ENCODE measurements at places on chromosomes 11 and 22. TPM values are rescaled to one million over a fixed set of nuclear protein-coding genes. Genes with fewer than 3 reads are reported as not detected.
A peak's percentile ranks its signal among the peaks of the same experiment; 100 is the strongest.

The NUDT8 gene
- 3.7 TPM for total RNA-seq

The C11orf91 gene
- 0.77 TPM for total RNA-seq

The SNX32 gene
- 3.0 TPM for total RNA-seq

The CLNS1A gene
- 163 TPM for total RNA-seq

The OR52N4 gene
- 0.93 TPM for total RNA-seq

The IGF2 gene
- 9.0 TPM for total RNA-seq

The APOL1 gene
- 14.5 TPM for total RNA-seq

The HBB gene
- total RNA-seq, result not detected

The CRYBB2 gene
- total RNA-seq, result not detected

The TIGD3 gene
- not detected for total RNA-seq

- no peak for ATAC-seq
Observed at GRCh38 chr11:64859542-64860414, 15.3 kb upstream of the CDC42BPG start.

- ATAC-seq, result no peak
Observed at GRCh38 chr11:19349340-19350025, 108.7 kb upstream of the E2F8 start.

DNA sequence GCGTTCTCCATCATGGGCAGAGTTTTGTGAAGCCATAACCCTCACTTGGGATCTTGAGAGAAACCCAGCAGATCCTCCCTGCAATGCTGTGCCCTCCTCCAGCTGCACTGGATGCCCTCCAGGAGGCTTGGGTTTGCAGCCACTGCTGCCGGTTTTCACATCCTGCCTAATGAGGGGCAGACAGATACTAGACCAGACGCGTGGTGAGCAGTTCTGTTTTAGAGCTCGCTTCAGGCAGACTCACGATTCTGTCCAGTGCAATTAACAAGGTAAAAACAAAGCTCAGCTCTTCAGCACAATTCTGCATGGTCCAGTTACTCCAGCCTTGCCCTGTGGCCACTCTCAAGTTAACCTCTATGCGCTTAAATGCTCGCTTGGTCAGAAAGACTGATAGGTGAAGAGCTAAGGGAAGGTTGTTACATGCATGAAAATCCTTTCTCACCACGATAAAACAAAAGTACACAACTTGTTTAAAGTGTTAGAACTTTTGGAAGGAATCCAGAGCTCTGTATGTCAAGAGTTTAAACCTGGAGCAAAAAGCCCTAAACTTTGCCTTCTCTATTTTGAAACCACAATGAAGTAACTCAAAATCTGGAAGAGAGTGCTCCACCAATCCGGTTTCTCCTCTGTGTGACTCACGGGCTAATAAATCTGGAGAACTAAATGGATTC lies 292.3 kb upstream of the FAT3 start:
- no peak for ATAC-seq

GRCh38 chr11:93464927-93465540 lies 78.2 kb downstream of the SMCO4 start:
- no peak for ATAC-seq

DNA sequence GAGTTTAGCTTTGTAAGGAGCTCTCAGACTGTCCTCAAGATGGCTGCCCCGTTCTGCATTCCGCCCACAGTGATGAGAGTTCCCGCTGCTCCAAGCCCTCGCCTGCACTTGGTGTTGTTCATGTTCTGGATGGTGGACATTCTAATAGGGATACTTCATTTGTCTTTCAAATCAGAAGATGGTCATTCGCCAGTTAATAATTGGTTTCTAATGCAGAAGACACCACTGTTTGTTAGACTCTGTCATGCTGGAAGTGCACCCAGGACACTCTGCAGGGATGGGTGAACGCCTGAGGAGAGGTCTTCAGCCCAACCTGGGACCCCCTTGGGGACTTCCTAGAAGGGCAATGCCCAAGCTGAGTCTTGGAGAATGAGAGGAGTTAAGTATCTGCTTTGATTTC lies 836.4 kb downstream of the TBC1D22A start:
- ATAC-seq, result no peak

DNA sequence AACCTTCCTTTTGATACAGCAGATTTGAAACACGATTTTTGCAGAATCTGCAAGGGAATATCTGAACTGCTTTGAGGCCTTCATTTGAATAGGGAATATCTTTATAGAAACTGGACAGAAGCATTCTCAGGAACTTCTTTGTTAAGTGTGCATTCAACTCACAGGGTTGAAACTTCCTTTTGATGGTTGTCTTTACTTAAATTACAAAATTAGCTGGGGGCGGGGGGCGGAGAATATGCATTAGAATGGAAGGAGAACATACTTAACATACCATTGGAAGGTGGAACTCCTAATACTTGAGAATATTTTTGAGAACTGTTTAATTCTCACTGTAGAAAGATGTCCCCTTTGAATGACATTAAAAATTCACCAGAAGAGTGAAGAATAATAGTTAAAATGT lies 104.4 kb downstream of the TRIM51G start:
- ATAC-seq, result no peak

DNA sequence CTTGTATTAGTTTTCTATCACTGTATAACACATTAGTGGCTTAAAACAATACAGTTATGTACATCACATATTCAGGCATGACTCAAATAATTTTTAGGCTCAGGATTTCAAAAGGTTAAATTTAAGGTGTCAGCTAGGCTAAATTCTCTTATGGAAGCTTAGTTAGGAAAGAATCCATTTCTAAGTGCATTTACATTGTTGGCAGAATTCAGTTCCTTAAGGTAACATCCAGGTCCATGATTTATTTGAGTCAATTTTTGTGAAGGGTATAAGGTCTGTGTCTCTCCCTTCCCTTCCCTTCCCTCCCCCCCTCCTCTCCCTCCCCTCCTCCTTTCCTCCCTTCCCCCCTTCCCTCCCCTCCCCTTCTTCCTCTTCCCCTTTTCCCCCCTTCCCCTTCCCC lies 399.0 kb upstream of the CNTN5 start:
- ATAC-seq, result no peak

DNA sequence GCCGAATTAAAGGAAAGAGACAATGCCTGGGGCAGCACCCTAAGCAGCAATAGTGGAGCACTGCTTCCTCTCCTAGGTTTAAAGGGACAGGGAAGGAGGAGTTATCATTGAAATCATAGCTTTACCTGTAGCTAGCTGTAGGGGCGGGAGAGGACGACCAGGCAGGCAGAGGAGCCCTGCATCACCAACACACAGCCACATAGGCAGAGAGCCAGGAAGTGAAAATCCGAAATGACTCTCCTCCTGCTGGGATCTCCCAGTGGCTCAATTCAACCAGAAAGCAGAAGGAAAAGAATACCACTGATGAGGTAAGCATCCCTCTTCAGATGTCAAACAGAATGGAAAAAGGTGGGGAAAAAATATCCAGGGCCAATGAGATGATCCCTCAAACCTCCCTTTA lies 20.4 kb downstream of the MRGPRX4 start:
- no peak for ATAC-seq

GRCh38 chr11:107676336-107677057 lies 35.4 kb downstream of the SLN start:
- no peak for ATAC-seq

DNA sequence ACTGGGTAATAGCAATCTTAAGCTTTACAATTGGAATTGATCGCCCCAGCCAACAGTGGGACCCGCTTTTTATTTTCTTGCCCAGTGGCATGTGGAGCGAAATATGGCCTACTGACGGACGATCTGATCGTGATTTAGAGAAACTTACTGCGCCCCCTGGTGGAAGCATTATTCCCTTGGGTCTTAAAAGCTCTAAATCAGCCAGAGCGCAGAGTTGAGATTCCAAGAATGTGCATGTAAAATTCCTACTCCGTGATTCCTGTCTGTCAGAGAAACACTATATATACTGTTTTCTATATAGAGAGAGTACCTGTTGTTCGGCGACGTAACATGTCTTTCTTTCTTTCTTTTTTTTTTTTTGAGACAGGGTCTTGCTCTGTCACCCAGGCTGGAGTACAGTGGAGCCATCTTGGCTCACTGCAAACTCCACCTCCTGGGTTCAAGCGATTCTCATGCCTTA lies 3.7 kb upstream of the DPF2 start:
- ATAC-seq, result peak; percentile 13

DNA sequence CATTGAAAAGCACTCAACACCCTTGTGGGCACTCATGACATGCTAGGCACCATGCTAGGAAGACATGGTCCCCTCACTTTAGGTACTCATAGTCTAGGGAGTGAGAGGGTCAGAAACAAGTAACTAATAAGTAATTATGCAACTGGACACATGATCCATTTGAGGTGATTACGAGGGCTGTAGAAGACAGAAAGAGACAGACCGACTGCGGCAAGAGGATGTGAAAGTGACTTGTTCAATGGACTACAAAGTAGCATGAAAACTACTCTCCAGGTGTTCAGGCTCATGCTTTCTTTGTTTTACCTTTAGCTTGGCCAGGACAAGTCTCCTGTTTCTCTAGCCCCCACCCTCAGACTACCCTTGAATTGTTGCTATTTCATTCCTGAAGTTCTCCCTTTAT lies 310.8 kb upstream of the SORL1-AS1 start:
- no peak for ATAC-seq

- no peak for ATAC-seq
Observed at GRCh38 chr22:50034126-50035081, 21.8 kb upstream of the IL17REL start.

DNA sequence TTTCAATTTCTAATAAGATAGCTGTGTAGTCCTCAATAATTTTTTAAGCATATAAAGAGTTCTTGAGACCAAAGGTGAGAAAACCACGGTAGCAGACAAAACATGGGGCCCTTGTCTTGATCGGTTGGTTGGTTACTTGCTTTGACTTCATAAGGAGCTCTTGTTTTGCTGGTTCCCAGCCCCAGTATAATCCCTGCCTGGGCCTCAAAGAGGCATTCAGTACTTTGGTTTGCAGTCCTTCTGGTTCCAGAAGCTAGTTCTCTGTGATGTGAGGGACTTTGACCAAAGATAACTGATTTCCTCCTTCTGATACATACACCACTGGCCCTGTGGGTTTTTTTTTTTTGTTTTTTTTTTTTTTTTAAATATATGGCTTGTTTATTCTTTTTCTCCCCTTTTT lies 17.1 kb downstream of the MARK2 start:
- no peak for ATAC-seq

DNA sequence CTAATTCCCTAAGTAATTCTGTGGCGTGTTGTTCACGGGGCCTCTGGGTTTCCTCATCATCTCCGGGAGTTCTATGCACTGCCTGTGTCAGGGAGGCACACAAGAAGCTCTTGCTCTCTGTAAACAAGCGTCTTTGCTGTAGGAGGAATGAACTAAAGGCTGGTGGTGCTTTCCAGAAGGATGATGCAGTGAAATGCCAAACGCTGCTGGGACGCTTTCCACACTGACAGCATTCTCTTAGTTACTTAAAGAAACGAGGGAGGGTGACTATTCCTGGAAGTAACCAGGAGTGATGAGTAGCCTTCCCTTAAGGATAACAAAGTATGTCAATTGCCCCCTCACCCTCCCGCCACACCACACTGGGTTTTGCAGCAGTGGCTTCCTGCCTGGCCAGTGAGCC lies 38.5 kb upstream of the NUP50 start:
- peak; percentile 38 for ATAC-seq

GRCh38 chr11:36509201-36509639 lies 852 bp downstream of the TRAF6 start:
- peak; percentile 39 for ATAC-seq

DNA sequence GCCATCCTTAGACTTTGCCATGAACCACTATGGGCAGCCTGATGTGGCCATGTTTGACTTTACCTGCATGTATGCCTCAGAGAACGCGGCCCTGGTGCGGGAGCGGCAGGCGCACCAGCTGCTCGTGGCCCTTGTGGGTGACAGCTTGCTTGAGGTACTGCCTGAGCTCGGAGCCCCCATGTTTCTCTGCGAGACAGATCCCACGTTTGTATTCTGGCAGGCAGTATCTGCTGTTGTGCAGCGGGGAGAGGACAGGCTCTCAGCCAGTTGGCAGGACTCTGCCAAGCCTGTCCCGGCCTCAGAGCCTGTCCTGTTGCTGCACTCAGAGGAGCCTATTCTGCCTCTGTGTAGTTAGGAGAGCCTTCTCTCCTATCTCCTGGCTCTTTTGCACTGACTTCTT lies 109.9 kb downstream of the MICAL2 start:
- no peak for ATAC-seq

All from motor neuron (in vitro differentiated cells).